ENCODE measurements at places on chromosomes 6 and 20.

DNA sequence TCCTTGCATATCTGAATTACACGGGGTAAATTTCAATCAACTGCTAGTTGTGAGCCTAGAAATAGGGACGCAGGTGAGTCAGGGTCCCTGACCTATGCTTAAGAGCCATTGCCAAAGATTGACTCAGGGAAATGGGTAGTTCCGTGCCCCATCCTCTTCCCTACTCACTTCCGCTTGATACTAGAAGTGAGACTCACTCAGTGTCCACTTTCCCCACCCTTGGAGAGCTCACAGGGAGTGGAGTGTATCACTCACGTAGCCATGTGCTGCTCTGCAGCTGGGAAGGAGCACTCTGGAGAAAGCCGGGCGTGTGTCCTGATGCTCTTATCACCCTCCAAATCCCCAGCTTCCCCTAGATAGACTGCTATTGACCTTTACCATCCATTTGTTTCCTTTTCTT is 543 bp upstream of the MUC22 start:
- DNase-seq = no peak

DNA sequence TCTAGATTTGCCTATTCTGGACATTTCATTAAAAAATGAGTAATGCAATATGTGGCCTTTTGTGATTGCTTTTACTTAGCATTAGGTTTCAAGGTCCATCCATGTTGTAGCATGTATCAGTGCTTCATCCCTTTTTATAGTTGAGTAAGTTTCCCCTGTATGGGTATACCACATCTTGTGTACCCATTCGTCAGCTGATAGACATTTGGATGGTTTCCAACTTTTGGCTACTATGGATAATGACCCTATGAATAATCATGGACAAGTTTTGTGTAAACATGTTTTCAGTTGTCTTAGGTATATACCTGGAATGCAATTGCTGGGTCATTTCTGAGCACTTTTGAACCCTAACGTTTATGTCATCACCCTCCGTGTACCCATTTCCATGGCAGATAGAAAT is 15.4 kb downstream of the METTL24 start:
- no peak for DNase-seq

- DNase-seq = peak; percentile 0
Measured at GRCh38 chr6:46815130-46815529, 21.9 kb downstream of the MEP1A start.

GRCh38 chr6:106188104-106188794 is 102.1 kb downstream of the PRDM1 start:
- no peak for DNase-seq

DNA sequence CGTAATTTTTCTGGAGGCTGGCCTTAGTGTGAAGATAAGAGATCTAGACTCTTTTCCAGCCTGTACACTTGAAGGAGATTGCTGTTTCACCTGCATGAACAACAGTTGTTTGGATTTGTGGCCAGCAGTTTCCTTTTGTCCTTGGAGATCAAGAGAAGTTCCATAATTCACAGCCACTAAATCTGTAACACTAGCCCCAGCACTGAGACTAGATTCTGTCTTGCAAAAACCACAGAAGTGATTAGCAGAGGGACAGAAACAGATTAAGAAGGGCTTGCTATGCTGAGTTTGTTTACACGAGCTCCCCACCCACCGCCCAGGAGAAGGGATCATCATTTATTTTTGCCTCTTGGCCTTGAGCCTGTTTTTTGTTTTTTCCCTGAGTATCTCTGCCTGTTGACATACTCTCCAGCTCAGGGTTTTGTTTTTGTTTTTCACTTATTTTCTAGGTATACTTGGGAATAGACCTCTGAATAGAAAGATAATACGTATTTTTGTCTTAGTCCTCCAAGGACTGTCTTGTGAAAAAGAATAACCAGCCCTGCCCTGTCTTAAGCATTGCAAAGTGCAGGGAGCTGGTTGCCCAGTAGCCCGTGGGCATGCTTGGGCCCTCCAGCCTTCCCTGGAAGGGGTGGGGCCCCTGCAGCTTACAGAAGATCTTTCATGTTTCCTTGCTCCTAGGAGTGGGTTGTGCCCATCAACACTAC is 93.1 kb upstream of the SOX4 start:
- no peak for DNase-seq

- DNase-seq = no peak
Measured at GRCh38 chr6:38150021-38150420, 330.5 kb downstream of the ZFAND3 start.

DNA sequence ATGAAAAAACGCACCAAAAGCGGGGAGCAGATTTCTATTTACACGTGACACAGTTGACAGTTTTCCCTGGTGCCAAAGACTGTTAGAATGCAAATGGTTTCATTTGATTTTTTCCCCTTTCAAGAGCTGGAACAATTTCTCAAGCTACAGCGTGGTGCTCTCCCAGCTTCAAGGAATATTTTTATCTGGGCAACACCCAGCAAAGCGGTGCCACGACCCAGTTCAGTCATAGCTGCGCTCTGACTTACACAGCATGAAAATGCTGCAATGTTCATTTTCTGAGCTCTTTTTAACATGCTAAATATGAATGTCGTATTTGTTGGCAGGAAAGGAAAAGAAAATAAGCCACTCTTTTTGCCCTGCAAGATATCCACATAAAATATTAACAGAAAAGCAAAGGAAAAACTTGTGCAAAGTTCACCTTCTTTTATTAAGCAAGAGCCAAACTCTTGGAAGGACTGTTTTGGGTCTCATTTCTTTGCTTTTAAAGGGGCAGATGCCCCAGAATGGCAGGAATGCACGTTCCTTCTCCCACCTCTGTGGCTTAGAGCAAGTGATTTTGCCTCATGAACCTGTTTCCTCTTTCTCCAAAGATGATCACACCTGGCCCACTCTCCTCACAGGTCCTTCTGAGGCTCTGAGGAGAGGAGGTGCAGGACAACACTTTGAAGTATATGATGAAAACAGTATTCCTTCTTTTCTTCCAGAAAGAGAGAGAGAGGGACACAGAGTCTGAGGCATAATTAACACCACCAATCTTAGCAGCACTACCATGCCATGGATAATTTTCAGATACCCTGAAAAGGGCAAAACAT is 47.0 kb downstream of the TTI1 start:
- DNase-seq = no peak

DNA sequence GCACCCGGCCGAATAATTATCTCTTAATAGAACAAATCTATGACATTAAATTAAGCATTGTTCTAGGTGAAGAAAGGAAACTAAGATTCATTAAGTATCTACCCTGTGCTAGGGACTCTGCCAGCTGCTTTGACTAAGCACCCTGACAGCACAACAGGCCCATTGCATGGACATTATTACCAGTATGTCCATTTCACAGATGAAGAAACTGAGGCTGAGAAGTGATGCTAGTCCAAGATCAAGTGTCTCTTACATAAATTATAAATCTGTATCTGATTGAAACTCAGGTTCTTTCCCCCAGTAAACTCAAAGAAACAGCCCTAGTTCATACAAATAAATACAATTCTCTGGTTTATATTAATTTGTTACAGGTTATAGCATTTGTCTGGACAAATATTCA is 31.3 kb downstream of the SLC22A23 start:
- DNase-seq = no peak

- DNase-seq = no peak
Measured at GRCh38 chr20:59325142-59325523, 24.7 kb downstream of the EDN3 start.

GRCh38 chr6:58198301-58198700 is 880.9 kb downstream of the PRIM2 start:
- no peak for DNase-seq

DNA sequence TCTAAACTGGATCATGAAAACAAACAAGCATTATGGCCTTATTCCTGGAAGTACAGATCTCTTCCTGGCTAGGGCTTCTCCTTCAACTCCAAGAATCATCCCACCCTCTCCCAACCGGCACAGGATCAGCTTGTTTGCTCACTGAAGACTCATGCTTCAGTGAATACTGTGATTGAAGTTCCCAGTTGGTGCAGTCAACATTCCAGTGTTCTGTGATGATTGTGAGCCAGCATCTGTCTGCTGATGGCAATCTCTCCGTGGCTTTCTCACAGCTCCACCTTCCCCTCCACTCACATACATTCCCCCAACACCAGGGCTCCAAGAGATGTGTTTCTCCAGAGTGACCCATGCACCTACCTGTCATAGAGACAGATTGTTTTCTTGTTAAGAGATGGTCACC is 421.3 kb upstream of the BTBD3 start:
- peak; percentile 1 for DNase-seq

DNA sequence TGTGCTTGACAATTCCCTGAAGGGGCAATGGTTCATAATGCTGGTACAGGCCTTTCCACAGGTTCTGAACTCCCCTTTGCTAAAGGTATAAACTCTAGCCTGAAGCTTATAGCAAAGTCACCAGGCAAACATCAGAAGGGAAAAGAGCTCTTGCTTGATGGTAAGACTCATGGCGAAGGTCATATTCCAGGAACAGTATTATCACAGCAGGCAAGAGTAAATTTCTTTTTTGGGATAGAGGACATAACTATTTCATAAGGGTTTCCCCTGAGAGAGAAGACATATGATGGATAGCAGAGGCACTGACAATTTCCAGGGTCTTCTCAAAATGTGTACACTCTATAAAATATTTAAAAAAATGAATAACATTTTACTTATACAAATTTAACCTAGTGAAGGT is 86.8 kb downstream of the PRKN start:
- no peak for DNase-seq

DNA sequence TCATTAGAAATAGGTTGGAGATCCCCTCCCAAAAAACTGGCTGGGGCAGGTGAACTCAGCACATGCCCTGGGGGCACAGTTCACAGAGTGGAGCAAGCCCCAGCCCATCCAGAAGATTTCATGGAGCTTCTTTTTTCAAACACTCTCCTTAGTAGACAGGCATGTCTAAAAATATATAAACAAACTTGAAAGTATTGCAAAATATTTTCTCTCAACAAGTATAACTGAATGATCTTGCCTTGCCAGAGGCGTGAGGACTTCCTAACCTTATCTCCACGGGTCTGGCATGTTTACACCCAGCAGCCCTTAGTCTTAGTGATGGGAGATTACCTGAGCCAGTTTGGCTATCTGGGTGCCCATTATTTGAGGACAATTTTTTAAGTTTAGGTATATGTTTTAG is 107.1 kb downstream of the QRSL1 start:
- DNase-seq = no peak

DNA sequence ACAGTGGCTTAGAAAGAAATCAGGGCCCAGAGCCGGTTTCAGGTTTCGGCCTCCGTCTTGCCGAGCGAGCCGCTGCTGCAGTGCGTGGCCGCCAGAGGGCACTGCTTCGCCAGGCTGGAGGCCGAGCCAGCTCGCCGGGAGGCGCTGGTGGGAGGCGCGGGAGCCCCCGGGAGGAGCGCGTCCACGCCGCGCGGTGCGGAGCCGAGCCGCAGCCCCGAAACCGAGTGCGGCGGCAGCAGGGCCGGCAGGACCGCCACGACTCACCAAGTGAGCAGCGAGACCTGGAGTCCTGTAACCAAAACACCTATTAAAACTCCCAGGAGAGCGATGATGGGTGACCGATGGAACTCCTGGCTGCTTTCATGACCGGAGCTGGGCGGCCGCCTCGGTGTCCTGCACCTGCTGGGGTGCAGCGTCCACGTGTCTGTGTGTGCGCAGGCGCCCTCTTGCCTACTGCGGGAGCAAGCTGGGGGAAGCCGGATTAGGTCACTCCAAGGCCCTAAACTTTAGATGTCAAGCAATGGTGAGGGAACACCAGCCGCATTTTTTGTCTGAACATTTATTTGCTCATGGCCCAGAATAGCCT is 186.9 kb upstream of the UST start:
- peak; percentile 62 for DNase-seq

- no peak for DNase-seq
Measured at GRCh38 chr20:46563860-46564221, 13.4 kb upstream of the OCSTAMP start.

DNA sequence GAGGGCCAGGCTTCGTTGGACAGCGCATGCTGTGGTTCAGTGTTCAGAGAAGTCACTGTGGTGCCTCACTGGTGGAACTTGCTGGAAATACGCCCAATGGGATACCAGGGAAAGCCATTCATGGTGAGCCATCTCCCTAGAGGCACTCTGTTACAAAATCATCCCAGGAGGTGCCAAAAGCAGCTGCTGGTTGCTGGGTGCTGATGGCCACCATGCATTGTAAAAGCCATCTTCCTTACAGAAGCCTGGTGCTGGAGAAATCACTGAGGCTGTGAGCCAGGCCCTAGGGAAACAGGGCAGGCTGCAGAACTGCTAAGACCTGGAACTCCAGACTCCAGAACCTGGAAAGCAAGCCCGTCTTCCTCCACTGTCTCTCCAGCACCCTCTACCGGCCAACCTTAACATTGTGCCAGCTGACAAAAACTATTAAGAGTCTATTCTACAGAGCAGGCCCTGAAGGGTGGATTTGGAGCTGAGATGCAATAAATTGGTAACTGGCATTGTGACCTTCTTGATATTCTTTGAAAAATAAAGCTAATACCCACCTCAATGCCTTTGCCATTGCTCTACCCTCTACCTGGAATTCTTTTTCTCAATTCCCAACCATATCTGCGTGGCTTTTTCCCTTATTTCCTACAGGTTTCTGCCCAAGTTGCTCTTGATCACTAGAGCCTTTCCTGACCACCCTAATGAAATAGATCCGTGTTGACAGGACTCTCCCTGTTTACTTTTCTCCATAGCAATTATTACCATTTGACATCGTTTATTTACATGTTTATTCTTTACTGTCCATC is 18.5 kb downstream of the SNRPB start:
- DNase-seq = peak; percentile 64
